ENCODE measurements at places on chromosomes 7 and 10. TPM values are rescaled to one million over a fixed set of nuclear protein-coding genes. Genes with fewer than 3 reads are reported as not detected.

DNA sequence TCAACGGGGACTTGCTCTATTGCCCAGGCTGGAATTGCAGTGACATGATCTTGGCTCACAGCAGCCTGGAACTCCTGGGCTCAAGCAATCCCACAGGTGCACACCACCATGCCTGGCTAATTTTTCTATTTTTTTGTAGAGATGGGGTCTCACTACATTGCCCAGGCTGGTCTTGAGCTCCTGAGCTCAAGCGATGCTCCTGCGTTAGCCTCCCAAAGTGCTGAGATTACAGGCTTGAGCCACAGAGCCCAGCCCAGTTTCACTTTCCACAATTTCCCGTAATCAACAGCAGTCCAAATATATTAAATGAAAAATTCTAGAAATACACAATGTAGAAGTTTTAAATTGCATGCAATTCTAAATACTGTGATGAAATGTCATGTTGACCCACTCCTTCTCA is 24.0 kb downstream of the SEPTIN14 start:
- no peak for DNase-seq

GRCh38 chr7:110090110-110090820 is 1000.7 kb upstream of the LRRN3 start:
- no peak for DNase-seq

DNA sequence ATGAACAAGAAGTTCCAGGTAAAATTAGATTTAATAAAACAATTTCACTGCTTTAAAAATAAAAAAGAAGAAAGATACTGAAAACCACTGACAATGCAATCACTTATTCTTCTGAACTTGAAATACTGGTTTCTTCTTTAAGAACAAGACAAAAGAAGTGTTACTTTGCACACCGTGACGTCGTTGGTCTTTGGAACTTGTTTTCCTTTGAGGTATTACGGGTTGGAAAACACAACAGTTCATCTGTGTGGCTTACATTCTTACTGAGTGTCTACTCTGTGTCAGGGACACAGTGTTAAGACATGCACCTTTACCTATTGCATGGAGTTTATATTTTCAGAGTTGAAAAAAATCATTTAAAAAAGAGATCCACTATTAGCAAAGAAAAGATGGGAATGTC is 41.3 kb upstream of the UCN3 start:
- no peak for DNase-seq

- no peak for DNase-seq
These were observed 201.5 kb downstream of the DNAJB6 start for GRCh38 chr7:157538321-157538720.

- peak; percentile 50 for DNase-seq
These were observed 760 bp downstream of the CBX3 start for GRCh38 chr7:26202019-26202990.

DNA sequence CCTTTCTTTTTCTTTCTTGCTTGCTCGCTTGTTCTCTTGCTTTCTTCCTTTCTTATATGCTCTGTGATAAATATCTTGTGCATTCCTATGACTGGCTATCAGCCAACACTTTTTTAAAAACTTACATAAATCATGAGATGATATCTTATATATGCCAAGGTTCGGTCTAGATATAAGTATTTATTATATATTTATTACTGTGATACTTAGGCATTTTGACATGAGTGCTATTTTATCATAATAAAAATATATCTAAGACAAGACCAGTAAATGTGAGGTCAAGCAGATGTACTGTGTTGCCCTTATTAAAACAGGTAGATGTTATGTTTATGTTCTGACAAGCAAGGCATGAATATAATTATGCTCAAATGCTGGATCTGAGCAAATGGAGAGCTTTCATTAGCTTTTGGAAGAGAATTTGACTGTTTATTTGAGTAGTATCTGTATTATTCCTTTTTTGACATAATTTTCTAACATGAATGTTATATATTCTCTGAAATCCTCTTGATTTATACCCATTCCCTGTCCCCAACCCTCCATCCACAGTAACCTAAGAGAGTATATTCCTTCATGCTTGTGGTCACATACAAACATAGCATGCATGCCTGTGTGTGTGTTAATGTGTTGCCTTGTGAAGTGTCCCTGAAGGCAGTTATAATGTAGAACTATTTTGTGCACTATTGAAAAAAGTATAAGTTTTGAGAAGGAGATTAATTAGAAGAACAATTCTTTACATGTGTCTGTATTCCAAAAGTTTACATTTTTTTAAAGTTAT is 158.0 kb downstream of the HDAC9 start:
- no peak for DNase-seq

DNA sequence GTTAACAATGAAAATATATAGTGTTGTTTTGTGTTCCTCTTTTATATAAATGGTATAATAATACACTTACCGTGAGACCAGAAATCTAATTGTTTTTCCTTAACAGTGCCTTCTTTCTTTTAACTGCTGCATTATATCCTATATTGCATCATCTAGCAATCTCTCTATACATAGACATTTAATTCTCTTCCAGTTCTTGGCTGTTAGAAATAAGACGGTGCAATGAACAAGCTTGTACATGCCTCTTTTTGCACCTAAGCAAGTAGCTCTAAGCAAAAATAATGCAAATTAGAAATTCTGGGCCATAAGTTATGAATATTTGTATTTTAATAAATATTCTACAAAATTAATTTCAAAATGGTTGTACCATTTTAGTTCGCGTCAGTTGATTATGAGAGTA is 55.9 kb upstream of the AHR start:
- no peak for DNase-seq

DNA sequence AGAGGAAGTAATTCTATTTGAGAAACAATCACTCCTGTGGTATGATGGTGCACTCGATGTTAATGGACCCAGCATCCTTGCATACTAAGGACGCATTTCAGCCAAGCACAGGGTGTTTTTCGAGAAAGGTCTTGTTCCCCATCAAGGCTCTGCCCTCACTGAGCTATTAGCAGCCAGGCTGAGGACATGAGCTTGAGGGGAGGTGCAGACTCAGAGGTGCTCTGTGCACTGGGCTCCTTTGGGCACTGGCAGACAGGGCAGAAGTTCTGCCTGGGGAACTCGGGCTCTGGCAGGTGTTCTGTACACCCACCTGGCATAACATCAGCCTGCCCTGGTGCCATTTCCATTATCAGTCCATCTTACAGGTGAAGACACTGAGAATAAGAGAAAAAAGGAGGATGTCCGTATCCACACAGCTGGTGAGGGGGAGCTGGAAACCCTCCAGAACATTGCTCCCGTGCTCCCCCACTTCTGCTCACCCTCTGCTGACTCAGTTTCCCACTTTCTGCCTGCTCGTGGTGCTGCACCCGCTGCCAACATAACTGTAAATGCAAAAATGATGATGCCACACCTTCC is 92.7 kb upstream of the RET start:
- no peak for DNase-seq

GRCh38 chr10:108783897-108784296 is 1139.4 kb downstream of the XPNPEP1 start:
- no peak for DNase-seq

DNA sequence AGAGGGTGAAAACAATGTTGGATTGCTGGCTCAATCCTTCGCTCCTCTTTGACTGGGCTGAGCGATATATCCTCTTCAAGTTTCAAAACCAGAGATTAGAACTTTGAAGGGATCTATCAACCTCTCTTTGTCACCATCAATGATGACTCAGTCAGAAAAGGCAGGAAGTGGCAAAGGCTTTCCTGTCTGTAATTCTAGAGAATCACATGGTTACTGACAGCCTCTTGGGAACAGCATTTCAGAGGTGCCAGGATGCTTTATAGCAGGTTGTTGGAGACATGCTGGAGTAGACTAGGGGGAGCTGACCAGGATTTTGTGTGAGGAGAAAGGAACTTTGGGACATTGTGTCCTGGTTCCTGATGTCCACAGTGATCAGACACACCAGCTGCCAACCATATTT is 81.3 kb downstream of the PRKCQ start:
- DNase-seq, result peak; percentile 15

- DNase-seq, result no peak
These were observed 6.5 kb downstream of the OR6B1 start for GRCh38 chr7:144006692-144007042.

- no peak for DNase-seq
These were observed 9.4 kb downstream of the WBP1L start for GRCh38 chr10:102752934-102753664.

DNA sequence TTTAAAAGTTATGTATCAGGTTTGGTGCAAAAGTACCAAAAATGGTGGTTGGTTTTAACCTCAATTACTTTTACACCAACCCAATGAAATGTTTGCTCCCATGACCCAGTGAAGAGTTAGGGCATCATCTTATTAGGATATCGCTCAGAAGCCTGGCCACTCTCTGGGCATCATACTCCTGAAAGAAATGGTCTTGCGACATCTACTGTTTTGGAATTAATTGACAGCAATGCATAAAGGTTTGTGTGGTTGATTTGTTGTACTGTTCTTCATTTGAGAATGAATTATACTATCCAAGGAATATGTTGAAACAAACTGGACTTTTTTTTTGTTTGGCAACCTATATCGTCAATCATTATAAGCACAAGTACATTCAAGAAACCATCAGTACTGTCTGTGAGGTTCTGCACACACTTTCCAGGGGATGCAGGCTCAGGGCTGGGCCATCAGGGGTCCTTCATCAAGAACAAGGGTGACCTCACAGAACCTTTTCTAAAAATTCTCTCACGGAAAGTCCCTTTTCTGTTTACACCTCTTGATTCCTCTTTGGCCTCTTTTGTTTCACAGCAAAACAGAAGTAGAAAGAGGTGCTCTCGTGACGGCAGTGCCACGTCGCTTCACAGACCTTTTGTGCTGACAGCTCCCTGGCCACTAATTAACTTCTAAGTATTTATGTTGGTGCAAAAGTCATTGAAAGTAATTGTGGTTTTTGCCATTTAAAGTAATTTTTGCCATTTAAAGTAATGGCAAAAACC is 117.2 kb upstream of the KLF6 start:
- peak; percentile 40 for DNase-seq

- no peak for DNase-seq
These were observed 518.4 kb upstream of the FOXK1 start for GRCh38 chr7:4163565-4164203.

- no peak for DNase-seq
These were observed 450.7 kb upstream of the ZMIZ1 start for GRCh38 chr10:78618050-78618449.

DNA sequence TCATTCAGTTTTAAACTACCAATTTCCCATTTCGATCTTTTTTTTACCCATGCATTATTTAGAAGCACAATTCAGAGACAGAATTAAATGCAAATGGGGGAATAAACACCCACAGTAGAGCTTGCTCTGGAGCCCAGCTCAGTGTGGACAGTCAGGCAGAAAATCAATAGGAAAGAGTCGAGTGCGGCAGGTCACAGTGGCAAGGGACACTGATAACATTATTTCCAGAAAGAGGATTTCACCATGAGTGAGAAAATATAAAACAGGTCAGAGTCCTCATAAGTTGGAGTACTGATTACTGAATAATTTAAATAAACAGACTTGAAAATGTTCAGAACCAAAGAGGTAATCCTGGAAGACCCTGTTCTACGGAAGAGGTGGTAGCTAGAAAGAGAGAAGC is 532.5 kb downstream of the CCSER2 start:
- DNase-seq, result no peak

GRCh38 chr7:81684033-81684432 is 85.8 kb downstream of the HGF start:
- no peak for DNase-seq

GRCh38 chr7:159143780-159144757 is 598 bp downstream of the VIPR2 start:
- no peak for DNase-seq

Gene AKR1D1
- not detected for total RNA-seq

Gene RARRES2
- not detected for total RNA-seq

Gene CRTAC1
- not detected for total RNA-seq

Gene ADAM22
- total RNA-seq, result 2.0 TPM

Gene CYP3A4
- not detected for total RNA-seq

Gene CTAGE4
- total RNA-seq, result 0.32 TPM

Gene LAMB4
- total RNA-seq, result not detected

Gene GIGYF1
- 70.3 TPM for total RNA-seq

Gene SERPINE1
- total RNA-seq, result 2.5 TPM

Gene TMEM273
- 39.6 TPM for total RNA-seq

Measured in T-helper 17 cell (primary cell).